ENCODE measurements at places on chromosomes 7 and 10.

DNA sequence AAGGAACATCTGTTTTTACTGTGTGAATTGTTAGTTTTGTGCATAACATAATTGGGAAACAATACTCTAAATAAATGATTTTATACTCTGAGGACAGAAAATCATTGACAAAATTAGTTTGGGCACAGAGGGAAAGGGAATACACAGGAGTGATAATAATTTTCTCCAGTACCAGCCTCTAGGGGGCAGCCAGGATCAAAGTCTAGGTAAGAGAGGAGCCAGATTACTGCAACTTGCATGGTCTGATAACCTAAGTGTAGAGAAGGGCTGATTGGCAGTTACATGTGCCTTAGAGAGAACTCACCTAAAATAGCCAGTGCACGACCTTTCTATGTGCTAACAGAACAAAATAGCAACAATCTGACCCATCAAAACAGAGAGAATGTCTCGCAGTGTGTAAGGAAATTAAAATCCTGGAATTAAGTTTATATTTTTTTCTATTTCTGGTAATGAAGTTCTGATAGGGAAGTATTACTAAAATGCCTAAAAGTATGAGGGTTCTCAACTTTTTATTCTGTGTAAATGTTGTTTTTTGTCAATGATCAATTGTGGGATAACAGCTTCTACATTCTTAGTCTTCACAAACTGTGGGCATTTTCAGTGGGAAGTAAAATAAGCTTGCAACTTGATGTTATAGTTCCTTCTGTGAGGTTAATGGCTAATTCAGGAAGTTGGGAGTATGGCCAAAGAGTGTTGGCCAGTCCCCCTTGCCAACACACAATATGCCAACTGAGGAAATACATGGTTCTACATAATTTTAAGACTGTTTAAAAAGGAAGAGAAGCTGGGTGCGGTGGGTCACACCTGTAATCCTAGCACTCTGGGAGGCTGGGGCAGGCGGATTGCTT, 66.4 kb downstream of the EXOC6 start:
- peak; percentile 55 for DNase-seq

DNA sequence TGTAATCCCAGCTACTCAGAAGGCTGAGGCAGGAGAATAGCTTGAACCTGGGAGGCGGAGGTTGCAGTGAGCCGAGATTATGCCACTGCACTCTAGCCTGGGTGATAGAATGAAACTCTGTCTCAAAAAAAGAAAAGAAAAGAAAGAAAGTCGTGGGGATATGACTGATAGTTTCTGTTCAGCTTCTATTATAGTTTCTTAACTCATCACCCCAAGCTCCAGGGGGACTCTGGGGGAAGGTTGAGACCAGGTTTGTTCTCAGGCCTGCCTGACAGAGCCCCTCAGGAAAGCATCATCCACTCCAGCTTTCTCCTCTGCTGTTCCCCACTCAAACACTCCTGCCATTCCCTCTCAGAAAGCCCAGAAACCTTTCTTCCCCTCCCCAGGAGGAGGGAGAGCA, 542.4 kb upstream of the GALNT17 start:
- DNase-seq: no peak

GRCh38 chr10:16965740-16966447, 148.7 kb upstream of the RSU1 start:
- DNase-seq: peak; percentile 96

GRCh38 chr10:121092720-121093095, 241.5 kb downstream of the WDR11 start:
- peak; percentile 3 for DNase-seq

- no peak for DNase-seq
Observed at GRCh38 chr7:22364900-22365299, 7.9 kb upstream of the RAPGEF5 start.

- DNase-seq: no peak
Observed at GRCh38 chr7:158285383-158285770, 302.2 kb downstream of the PTPRN2 start.

GRCh38 chr7:93015101-93015778, 102.5 kb downstream of the SAMD9 start:
- peak; percentile 74 for DNase-seq

- DNase-seq: no peak
Observed at GRCh38 chr7:7231000-7231399, 48.7 kb downstream of the C1GALT1 start.

DNA sequence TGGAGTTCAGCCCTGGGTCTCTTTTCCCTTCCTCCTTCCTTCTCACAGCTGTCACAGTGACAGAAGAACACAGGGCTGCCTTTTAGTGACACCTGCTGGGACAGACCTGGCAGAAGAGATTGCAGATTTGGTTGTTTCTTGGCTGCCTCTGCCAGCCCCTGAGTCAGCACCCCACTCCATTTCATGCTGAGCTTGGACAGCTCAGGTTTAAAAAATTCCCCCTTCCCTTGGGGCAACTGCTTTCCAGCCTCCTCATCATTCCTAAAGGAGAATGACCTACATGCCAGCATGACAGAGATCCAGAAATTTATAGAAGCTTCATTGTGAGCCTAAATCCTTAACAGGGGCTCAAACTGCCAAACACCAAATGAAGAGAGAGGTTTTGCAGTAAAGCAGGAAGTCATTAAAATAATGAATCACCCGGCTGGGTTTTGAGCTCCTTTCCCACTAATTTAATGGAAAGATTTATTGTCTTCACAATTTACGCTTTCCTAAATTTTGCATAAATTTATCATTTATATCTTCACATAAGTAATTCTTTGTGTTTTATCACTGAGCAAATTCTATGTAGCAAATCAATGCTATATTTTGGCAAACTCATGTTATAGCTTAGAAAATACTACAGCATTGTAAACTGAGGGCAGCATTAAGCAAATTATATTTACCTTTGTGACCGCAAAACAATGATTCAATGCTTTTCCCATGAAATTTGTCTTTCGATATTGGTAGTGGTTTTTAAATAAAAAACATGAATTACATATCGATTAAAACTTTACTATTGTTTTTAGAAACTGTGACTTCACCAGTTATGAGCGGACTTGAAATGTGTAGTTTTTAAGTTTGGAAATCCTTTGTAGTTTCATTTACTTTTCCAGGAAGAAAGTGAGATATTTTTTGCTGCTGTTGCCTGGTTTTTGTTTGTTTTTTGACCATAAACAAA, 399.5 kb upstream of the ANKRD30A start:
- DNase-seq: peak; percentile 78

DNA sequence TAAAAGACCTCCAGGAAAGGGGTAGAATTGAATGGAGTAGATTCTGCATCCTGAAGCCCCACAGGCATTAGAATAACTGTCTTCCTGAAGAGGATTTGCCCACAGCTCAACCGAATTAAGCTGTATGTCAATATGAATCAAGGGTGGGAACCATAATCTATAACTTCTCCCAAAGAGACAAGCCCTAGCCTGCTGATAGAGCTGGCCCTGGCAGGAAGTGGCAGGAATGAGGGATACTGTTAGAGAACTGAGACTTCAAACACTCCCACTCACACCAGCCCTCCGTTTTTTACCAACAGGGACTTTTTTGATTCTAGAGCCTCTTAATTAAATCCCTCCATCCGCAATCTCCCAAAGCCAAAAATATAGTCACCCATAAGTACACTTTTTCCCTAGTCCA, 12.2 kb upstream of the DUSP5 start:
- no peak for DNase-seq

GRCh38 chr10:28566458-28567015, 33.6 kb downstream of the WAC start:
- no peak for DNase-seq

DNA sequence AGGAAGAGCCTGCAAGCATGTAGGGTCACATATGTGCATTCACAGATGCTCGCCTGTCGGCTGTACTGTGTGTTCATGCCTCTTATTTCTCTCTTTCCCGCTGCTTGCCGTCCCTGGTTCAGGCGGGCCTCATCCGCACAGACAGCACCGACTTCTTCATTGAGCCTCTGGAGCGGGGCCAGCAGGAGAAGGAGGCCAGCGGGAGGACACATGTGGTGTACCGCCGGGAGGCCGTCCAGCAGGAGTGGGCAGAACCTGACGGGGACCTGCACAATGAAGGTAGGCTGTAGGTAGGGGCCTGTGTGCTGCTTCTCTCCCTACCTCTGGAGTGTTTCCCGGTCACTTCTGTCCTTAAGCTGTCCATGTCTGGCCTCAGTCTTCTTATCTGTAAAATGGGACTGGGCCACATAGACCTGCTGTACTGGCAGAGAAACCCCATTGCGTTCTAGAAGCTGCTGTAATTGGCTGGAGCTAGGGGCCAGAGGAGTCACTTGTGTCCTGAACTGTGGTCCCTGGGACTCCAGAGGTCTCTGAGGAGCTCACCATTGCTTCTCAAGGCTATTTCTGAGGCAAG, 30.0 kb downstream of the ADAMTS14 start:
- DNase-seq: no peak

DNA sequence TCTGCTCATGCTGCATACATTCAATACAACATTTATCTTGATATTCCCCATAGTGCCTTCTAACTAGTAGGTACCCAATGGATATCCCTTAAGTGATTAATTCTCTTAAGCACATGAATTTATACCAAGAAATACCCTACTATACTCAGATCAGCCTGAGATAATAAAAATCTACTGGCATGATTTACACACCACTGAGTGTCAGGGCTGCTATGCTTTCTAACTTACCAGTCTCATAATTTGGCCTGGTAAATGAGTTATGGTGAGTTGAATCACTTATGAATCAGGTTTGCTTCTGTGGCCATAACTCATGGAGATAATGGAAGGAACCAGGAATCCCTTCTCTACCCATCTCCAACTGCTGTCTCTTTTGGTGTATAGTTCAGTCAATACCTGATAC, 122.8 kb downstream of the THSD7A start:
- no peak for DNase-seq

- DNase-seq: no peak
Observed at GRCh38 chr7:70565721-70566370, 566.1 kb upstream of the GALNT17 start.

DNA sequence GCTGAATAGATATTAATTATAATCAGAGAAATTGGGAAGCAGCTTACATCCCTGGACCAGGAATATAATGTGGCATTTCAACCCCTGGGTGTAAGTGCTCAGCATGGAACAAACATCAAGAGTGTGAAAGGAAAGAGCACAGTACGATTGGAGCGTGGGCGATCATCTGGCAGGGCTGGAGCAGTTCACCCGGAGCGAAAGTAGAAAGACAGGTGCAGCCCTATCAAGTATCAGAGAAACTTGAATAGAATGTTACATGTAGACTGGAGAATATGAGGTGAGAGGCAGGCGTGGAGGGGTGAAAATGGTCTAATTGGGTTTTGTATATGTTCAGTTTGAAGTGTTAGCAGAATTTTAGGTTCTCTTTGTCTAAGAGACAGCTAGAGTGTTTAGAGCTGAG, 303.0 kb downstream of the MDFIC start:
- DNase-seq: no peak

DNA sequence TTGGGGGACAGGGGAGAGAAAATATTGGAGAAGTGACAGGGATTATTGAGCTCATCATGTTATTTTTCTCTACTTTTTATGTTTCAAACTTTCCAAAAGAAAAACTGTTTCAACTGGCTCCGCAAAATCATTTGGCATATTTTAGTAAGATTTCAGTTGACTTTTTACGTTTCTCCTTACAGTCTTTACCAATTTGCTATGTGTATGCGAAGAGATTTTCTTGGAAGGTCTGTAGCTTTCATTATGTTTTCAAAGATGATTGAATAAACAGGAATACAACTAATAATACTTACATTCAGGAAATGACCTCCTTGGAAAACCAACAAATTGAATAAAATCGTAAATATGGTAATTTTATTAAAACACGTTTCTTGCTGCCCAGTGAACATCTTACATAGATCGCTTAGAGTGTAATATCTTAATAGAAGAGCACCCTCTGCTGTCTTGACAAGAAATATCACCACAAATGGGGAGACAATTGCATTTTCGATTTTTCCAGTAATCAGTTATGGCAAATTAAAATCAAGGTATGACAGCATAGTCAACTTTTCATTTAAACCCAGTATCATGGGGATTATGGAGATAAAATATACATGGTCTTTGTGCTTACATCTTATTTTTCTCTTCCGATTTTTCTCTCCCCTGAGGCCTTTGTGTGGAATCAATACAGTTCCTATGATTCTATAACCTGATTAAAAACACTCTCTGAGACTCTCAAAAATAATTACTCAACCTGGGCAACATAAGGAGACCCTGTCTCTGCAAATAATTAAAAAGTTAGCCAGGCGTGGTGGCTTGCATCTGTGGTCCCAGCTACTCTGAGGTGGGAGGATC, 43.1 kb downstream of the MBL2 start:
- DNase-seq: peak; percentile 46

GRCh38 chr7:85172530-85172941, 14.3 kb downstream of the SEMA3D start:
- peak; percentile 85 for DNase-seq

DNA sequence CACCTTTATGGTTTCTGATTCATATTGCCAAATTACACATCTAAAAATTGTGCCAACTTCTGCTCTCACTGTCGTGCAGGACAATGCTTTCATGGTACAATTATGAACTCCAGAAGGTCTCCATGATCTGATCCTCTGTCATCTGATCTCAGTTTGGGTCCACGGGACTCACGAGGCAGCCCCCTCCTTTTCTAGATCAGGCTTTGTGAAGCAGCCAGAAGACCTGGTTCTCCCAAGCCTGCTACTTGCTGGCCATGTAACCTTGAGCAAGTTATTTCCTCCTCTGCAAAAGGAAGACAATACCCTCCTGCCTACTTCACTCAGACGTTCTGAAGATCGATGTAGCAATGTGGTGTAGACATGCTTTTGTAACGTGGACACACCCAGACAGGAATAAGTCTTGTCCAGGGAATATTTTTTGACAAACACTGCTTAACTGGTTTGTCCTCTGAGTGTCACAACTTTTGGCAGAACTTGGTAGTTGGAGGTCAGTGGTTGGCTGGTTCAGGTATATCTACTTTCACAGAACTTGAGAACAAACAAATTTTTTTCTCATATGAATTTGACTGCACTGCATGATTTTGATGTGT, 19.6 kb downstream of the CALML3 start:
- DNase-seq: no peak

DNA sequence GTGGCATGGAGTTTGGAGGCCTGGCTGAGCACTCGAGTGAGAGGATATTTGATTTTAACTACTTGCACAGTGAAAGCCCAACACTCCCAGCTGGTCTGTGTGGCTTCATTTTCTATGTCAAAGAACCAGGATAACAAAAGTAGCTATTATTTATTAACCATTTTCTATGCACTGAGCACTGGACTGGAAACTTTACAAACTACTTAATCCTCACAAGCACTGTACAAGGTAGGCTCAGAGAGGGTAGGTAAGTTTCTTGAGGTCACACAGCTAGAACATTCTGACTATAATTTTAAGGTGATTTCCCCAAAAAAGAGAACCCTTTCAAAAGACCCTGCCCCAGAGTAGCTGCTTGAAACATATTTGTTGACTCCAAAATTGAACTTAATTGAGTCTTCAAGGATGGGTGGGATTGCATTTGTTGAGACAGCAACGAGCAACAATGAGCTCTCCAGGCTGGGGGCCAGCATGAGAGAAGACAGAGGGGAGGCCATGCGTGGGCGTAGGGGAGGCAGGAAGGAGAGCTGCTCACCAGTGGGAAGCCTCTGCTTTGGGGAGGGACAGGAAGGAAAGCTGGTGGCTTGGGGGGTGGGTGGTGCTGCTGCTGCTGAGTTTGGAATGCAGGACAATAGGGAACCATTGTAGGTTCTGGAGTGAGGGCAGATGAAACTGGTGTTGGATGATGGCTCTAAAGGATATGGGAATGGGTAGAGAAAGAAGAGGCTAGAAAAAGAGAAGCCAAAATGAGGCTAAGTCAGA, 31.5 kb downstream of the FAM241B start:
- DNase-seq: no peak
